GOT3 (cell line): ENCODE measurements at places on chromosomes 7 and 10.

DNA sequence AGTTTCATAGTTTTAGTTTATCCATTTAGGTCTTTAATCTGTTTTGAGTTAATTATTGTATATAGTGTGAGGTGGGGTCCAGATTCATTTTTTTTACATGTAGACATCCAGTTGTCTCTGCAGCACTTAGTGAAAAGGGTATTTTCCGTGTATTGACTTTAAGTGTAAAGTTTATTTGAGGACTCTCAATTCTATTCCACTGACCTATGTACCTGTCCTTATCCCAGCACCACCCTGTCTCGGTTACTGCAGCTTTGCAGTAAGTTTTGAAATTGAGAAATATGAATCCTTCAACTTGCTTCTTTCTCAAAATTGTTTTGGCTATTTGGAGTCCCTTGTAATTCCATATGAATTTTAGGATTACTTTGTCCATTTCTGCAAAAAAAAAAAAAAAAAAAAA, 29.8 kb downstream of the FHIP2A start:
- DNase-seq = no peak

GRCh38 chr10:51403521-51403920, 295.9 kb downstream of the CSTF2T start:
- no peak for DNase-seq

- DNase-seq = no peak
Observed at GRCh38 chr10:70592186-70592735, 10.3 kb downstream of the PRF1 start.

DNA sequence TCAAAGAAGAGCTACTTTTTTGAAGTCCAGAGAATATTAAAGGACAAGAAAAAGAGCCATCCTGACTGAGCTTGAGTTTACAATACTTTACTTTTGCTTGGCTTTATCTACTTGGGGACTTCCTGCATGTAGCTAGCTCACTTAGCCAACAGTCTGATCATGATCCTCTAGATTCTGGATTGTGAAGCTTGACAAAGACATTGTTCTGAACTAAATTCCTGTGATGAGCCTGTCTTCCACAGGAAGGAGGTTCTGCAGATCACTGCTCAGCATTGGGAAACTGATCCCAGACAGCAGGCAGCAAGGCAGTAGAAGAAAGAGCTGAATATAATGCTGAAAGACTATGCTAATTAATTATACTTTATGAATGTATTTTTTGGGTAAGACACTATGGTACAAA, 296.4 kb downstream of the DGKB start:
- DNase-seq = no peak

- DNase-seq = no peak
Observed at GRCh38 chr10:130427216-130427722, 291.1 kb downstream of the GLRX3 start.

DNA sequence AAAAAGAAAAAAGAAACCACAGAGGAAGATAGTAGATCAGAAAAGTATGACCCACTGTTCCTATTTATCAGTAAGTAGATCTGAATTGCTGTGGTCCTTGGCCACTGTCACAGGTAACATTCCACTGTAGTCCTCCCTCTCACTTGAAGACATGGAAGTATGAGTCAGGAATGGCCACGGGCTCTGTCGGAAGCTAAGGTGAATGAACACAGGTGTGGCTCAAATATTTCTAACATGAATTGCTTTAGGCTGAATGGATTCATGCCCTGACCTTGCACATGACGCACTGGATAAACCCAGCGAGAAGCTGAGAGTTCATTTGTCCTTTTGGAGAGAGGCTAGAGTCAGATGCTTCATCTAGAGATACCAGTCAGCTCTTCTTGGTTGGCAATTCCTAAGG, 224.5 kb upstream of the SP8 start:
- DNase-seq = no peak

DNA sequence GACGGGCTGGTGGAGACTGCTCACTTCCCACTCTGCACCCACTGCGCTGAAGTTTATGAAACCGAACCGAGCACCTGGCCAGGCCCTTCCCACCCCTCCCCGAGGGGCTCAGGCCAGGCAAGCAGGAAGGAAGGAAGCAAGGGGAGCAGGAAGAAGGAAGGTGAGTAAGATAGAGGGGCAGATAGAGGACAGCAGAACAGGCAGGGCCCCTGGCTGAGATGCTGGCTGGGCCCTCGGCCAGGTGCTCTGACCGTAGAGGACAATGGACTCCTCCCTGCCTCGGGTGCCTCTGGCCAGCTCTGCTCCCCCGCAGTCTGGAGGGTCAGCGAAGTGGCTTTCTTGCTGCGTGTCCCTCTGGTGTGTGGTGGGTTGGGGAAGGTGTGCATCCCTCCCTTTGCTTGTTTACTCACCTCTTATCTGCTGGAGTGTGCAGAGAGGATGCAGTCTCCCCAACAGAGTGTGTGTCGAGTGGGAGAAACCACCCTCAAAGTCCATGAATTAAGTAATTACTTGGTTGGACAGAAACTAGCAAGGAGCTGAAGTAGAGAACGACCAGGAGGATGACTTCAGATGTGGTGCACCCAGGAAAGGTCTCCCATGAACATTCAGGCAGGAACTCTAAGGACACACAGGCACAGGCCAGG, 82.8 kb upstream of the PPP2R2D start:
- DNase-seq = no peak

DNA sequence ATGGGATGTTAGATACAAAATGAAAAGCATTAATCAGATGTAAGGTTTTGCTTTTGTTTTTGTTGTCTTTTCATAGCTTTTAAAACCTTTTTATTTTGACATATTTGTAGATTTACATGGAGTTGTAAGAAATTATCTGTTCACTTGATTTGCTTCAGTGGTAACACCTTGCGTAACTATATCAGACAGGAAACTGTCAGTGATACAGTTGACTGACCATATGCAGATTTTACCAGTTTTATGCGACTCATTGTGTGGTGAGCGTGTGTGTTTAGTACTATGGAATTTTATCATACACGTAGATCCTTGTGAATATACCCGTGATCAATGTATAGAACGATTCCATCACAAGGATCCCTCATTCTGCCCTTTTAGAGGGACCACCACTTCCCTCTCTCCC, 701.4 kb downstream of the SUGCT start:
- no peak for DNase-seq

- no peak for DNase-seq
Observed at GRCh38 chr7:1555813-1556543, at the start of gene TMEM184A. TMEM184A (minus strand) TSS chr7:1556205; CDS start chr7:1555484, 721 bp downstream.

GRCh38 chr7:90749774-90750173, 153.7 kb downstream of the CDK14 start:
- DNase-seq = no peak

GRCh38 chr10:84574102-84574501, 245.7 kb downstream of the CCSER2 start:
- no peak for DNase-seq

GRCh38 chr10:10992072-10992471, 25.6 kb upstream of the CELF2 start:
- no peak for DNase-seq

DNA sequence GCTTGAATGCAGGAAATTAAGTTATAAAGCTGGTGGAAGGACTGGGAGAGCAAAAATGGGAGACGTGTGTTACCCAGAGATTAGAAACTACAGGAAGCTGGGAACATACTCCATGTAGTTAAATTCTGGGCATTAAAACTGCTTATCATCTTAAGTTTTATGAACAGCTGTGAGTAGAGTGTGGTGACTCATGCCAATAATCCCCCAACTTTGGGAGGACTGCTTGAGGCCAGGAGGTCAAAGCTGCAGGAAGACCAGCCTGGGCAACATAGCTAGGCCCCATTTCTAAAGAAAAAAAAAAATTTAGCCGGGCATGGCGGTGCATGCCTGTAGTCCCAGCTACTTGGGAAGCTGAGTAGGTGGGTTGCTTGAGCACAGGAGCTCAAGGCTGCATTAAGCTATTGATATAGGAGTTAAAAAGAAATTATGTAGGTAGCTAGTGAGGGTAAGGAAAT, 56.2 kb upstream of the SEPHS1 start:
- no peak for DNase-seq

DNA sequence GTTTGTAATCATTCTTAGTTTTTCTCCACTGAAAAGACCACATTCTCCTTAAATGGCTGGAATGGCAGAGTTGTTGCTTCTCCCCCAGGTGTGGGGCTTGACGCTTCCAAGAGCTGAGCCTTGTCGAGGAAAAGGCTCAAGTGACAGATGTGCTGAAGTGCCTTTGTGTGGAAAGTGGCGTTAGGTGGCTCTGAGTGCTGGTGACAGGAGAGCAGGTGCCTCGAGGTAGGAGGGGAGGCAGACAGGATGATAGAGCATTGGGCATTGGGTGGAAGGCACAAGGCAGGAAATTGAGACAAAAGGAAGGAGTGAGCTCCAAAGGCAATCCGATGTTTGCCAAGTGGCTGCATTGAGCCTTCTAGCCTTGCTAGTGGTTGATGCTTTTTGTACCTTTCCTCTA, 6.7 kb downstream of the KIAA1217 start:
- no peak for DNase-seq

- no peak for DNase-seq
Observed at GRCh38 chr10:110074298-110074697, 66.5 kb downstream of the ADD3 start.

- no peak for DNase-seq
Observed at GRCh38 chr7:74476626-74477025, 22.9 kb downstream of the GTF2IRD1 start.

DNA sequence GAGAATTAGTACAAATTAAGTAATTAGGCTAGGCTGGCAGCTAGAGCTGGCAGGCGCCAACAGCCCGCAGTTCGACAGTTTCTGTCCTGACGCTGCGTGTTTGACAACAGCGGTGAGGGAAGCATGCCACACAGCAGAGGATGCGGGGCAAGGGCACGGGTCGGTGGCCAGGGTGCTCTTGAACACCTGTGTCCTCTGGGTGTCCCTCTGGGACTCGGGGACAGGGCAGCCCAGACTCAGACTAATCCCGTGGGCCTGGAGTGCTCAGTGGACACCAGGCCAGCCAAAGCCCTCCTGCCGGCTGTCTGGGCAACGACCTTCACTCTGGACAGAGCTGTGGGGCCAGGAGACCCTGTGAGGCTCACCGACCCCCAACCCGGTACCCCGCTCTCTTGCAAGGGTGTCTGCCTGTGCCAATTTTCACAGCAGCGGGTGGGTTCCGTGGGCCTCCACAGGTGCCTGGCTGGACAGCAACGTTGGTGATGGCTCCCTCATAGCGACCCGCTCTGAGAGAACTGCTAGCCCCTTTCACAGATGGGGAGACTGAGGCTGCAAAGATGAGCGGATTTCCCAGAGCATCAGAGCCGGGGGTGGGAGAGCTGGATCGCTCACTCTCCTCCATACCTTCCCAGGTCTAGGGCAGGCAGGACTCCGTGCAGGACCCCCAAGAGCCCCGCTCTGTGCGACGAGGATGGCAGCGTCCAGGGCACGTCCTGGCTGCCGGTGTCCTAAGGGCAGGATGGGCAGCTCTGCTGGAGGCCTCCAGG, 48.5 kb downstream of the FOXL3 start:
- DNase-seq = no peak

- no peak for DNase-seq
Observed at GRCh38 chr10:5590816-5591215, 66.1 kb downstream of the CALML3 start.

DNA sequence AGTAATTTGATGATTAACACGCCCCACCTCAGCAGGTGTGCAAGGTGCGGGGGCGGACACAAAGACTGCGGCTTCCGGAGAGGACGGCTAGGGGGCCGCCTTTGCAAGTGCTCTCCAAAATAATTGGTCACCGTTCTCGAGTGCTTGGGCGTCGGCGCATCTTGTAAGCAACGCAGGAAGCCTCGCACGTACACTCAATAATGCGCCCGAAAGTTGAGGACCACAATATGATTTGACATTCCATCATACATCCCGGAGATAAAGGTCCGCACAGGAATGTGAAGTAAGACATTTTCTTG, 114.7 kb downstream of the EBF3 start:
- DNase-seq = no peak

DNA sequence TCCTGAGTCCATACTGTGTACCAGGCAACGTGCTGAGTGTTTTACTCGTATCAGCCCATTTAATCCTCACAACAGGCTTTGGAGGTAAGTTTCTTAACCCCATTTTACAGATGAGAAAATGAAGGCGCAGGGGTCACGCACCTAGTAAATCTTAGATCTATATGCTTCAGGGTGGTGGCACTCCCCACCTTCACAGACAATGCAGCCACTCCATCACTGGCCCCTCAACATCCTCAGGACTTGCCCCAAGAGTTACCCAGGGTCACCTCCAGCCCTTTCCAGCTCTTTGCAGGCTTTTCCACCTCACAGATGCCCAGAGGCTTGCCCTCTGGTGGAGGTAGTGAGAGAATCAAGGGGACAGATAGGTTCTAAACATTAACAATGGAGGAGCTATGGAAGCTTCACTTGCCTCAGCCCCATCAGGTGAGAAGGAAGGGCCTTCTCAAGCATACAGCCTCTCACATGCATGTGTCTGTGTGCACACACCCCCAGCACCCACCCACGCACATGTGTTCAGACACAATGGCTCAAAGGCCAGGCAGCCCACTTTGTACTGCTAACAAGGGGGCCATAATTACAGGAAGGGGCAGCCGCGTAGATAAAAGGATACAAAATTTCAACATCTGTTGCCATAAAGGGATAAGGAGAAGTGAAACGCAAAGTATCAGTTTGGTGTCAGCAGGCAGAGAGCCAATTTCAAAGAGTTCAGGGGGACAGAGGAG, 29.1 kb downstream of the DPCD start:
- no peak for DNase-seq

- DNase-seq = no peak
Observed at GRCh38 chr10:132644527-132645246, 107.1 kb downstream of the INPP5A start.

DNA sequence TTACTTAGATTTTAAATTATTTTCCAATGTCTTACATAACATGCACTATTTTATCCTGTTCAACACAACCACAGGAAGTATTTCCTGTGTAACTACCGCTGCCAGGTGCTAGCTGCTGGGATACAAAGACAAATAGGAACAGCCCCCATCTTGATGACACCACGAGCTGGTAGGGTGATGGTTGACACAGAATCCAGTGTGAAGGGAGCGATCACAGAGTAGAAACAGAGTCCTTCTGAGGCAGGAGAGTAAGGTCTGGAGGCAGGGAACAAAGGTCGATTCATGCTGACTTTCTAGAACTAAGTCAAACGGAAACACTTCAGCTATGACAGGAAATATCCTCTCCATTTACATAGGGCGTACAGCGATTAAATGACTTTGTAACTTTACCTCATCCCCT, 232.3 kb downstream of the ADAM12 start:
- DNase-seq = no peak

DNA sequence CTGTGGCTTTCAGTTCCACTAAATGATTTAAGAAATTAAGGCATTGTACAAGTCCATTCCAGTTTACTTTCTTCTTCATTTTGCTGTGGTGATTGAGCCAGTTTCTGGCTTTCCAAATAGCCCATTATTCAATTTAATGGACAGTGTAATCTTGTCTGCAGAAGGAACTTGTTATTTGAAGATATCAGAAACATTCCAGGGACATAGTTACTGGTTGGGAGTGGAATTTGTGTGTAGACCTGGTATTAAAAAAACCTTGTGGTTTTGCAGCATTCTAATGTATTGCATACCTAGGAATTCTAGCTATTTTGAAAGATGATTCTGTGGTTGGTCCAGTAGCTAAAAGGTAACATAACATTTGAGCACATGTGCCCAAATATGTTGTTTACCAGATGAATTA, 72.2 kb downstream of the MCU start:
- DNase-seq = no peak

GRCh38 chr10:3312403-3312940, 139.9 kb upstream of the PITRM1 start:
- DNase-seq = no peak
